A549 treated with DMSO at 1 μM for 4 hours (cell line): ENCODE measurements at places on chromosomes 12 and 14. TPM values are rescaled to one million over a fixed set of nuclear protein-coding genes. Genes with fewer than 3 reads are reported as not detected.

The OR4E2 gene
- total RNA-seq: not detected in 5 replicates

The PWP1 gene
- 87.4 to 101 TPM (median 92.9 TPM) in 5 replicates for total RNA-seq

The KRT78 gene
- total RNA-seq: 0.07 to 0.19 TPM (median 0.16 TPM) in 3 of 5 replicates, not detected in the others

The NANOG gene
- not detected in 5 replicates for total RNA-seq

The MYL2 gene
- total RNA-seq: 0.10 to 0.17 TPM in 2 of 5 replicates, not detected in the others

The TAS2R46 gene
- total RNA-seq: 0.11 TPM in 1 of 5 replicates, not detected in the others

The ZNF385A gene
- 12.8 to 22.1 TPM (median 18.3 TPM) in 5 replicates for total RNA-seq

The NOPCHAP1 gene
- 32.4 to 38.9 TPM (median 34.9 TPM) in 5 replicates for total RNA-seq

The FSCB gene
- total RNA-seq: not detected in 5 replicates

The RHEBL1 gene
- total RNA-seq: 3.9 to 6.4 TPM (median 5.7 TPM) in 5 replicates

The ESRRB gene
- 0.20 to 0.36 TPM (median 0.20 TPM) in 5 replicates for total RNA-seq

The GAS2L3 gene
- 7.8 to 11.5 TPM (median 10.6 TPM) in 5 replicates for total RNA-seq

The RNU6-8 gene
- total RNA-seq: not detected in 5 replicates

The TRHDE gene
- 0.09 to 0.34 TPM (median 0.18 TPM) in 5 replicates for total RNA-seq

The NOVA1 gene
- 4.5 to 6.7 TPM (median 5.2 TPM) in 5 replicates for total RNA-seq

The CLEC4C gene
- not detected in 5 replicates for total RNA-seq

The TAS2R30 gene
- not detected in 5 replicates for total RNA-seq

The AEBP2 gene
- total RNA-seq: 23.3 to 29.5 TPM (median 27.1 TPM) in 5 replicates

The SLCO1C1 gene
- total RNA-seq: 0.03 to 0.04 TPM in 2 of 5 replicates, not detected in the others

The PTCSC3 gene
- not detected in 5 replicates for total RNA-seq

The ACAD10 gene
- 9.2 to 13.0 TPM (median 11.6 TPM) in 5 replicates for total RNA-seq

The SRP54 gene
- total RNA-seq: 56.1 to 63.8 TPM (median 63.5 TPM) in 5 replicates

The ARID4A gene
- total RNA-seq: 3.6 to 7.1 TPM (median 5.9 TPM) in 5 replicates

The WDHD1 gene
- total RNA-seq: 10.3 to 15.1 TPM (median 13.5 TPM) in 5 replicates

The SYNDIG1L gene
- total RNA-seq: not detected in 5 replicates

The SERPINA12 gene
- not detected in 5 replicates for total RNA-seq

The IL23A gene
- 0.32 to 0.84 TPM (median 0.50 TPM) in 5 replicates for total RNA-seq

The KRT72 gene
- not detected in 5 replicates for total RNA-seq

The NEK9 gene
- 27.8 to 40.0 TPM (median 37.4 TPM) in 5 replicates for total RNA-seq

The KRT83 gene
- total RNA-seq: 3.0 to 5.4 TPM (median 4.8 TPM) in 5 replicates

The OVCH1 gene
- not detected in 5 replicates for total RNA-seq

The RD3L gene
- total RNA-seq: not detected in 5 replicates

The GPR84 gene
- 0.15 TPM in 1 of 5 replicates, not detected in the others for total RNA-seq

The PIANP gene
- 0.58 to 1.6 TPM (median 0.96 TPM) in 5 replicates for total RNA-seq

The GPRC5D gene
- not detected in 5 replicates for total RNA-seq

The DPPA3 gene
- not detected in 5 replicates for total RNA-seq

The C12orf76 gene
- total RNA-seq: 6.7 to 7.7 TPM (median 7.7 TPM) in 5 replicates

The BAZ1A gene
- 25.6 to 32.6 TPM (median 31.0 TPM) in 5 replicates for total RNA-seq
